ENCODE measurements at places on chromosomes 2 and 18. TPM values are rescaled to one million over a fixed set of nuclear protein-coding genes. Genes with fewer than 3 reads are reported as not detected.

GRCh38 chr2:26182441-26182840 is 9.6 kb downstream of the GAREM2 start:
- no peak for DNase-seq

GRCh38 chr18:79631096-79631507 is 48.5 kb upstream of the CTDP1 start:
- DNase-seq = no peak

GRCh38 chr2:122112216-122113005 is 357.0 kb downstream of the TSN start:
- DNase-seq = no peak

Gene DPYSL5
- not detected for total RNA-seq

- DNase-seq = no peak
Measured at GRCh38 chr2:122530814-122531213, 775.4 kb downstream of the TSN start.

GRCh38 chr18:52667463-52668065 is 327.6 kb downstream of the DCC start:
- no peak for DNase-seq

Gene MTX2
- total RNA-seq = 43.5 TPM

- DNase-seq = no peak
Measured at GRCh38 chr2:21866316-21866715, 742.5 kb downstream of the TDRD15 start.

DNA sequence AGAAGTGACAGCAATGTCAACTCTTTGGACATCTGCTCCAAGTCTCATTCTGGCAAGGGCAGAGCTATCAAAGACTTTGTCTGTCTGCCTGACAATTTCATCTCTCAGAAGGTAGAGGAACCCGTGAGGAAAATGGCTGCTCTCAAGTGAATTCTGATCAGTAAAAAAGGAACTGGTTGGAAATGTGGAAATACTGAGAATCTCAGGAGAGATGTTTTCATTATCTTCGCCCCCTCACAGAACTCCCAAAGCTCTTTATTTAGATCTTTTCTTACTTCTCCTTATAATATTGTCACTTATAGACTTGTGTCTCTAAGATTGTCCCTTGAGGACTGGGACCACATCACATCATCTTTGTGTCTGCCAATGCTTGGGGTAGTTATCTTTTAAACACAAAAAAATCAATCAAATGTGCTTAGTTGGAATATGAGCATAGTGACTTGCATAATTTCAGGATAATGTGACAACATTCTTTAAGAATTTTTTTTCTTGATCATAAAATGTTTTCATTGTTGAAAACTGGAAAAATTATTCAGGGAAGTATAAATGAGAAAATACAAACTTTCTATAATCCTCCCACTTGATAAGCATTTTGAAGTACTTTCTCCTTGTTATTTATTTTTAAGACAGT is 68.2 kb upstream of the ITGB6 start:
- DNase-seq = no peak

Gene PRR30
- not detected for total RNA-seq

GRCh38 chr2:153433403-153433802 is 45.2 kb downstream of the RPRM start:
- no peak for DNase-seq

- DNase-seq = no peak
Measured at GRCh38 chr2:217722883-217723472, 279.8 kb downstream of the TNS1 start.
